Lung (tissue), 17 donors: ENCODE measurements at places on chromosomes 1 and 21.

GRCh38 chr1:170164103-170164763, 18.5 kb downstream of the NTMT2 start:
- DNase-seq: no peak
- H3K27me3 ChIP-seq: no peaks in the 10 kb centered on the region
- no peaks in the 10 kb centered on the region for H3K4me1 ChIP-seq
- no peak overlapping the region for H3K4me3 ChIP-seq
- no peaks in the 10 kb centered on the region for H3K36me3 ChIP-seq
- no peak overlapping the region for H3K27ac ChIP-seq

GRCh38 chr21:46424039-46424591, 34.6 kb upstream of the DIP2A start:
- no peak overlapping the region for H3K4me3 ChIP-seq
- H3K36me3 ChIP-seq: peaks cover 13% of the 10 kb centered on the region
- H3K4me1 ChIP-seq: no peaks in the 10 kb centered on the region
- no peaks in the 10 kb centered on the region for H3K27me3 ChIP-seq

GRCh38 chr1:183291802-183292514, 105.9 kb downstream of the LAMC2 start:
- no peaks in the 10 kb centered on the region for H3K36me3 ChIP-seq
- H3K4me1 ChIP-seq: peaks cover 6% of the 10 kb centered on the region
- no peak overlapping the region for H3K27ac ChIP-seq
- no peak for DNase-seq

DNA sequence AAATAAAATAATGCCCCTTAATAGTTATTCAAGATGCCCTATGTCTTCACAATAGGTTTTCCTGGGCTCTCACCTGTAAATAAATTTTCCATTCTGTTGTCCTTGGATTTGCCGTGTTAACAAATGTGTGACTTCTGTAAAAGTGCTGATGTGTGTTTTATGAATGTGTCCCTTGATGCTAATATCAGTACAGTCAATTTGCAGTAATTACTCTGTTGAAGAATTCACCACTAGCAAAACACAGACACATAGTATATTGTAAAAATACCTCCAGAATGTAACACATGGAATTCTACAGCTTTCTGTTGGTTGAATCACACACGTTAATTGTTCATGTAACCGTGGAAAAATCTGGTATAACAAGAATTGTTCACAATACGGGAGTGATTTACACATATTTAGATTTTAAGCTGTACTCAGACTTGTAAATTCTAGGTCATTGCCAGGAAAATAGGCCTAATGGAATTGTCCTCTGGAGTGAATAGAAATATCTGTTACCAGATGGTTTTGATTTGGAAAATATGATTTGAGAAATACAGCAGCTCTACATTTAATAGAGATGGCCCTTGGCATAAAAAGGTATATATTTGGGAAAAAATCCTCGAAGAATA, 36.7 kb upstream of the KCNK2 start:
- H3K4me1 ChIP-seq: no peaks in the 10 kb centered on the region
- DNase-seq: no peak
- no peak overlapping the region for H3K4me3 ChIP-seq
- H3K27me3 ChIP-seq: no peaks in the 10 kb centered on the region

DNA sequence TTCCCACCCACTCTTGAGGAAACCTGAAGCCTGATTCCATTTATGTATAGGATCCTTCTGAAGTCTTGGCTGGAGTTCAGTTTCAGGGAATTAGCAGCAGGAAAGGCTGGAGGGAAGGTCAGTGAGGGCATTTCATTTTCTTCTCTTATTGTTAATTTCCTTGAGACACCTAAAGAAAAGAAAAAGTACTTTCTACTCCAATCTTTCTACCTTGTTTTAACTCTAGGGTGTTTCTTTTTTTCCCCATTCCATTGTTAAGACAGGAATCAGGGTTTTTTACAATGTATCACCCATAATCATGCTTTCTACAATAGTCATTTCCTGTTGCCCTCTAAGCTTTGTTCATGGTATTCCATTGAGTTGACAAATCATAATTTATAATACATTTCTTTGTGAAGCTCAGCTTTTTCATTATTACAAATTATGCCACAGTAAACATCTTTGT, 27.4 kb downstream of the SNRPE start:
- no peak for DNase-seq
- no peaks in the 10 kb centered on the region for H3K4me1 ChIP-seq
- no peaks in the 10 kb centered on the region for H3K27me3 ChIP-seq
- H3K27ac ChIP-seq: no peak overlapping the region
- H3K36me3 ChIP-seq: no peaks in the 10 kb centered on the region
- no peak overlapping the region for H3K4me3 ChIP-seq

- no peaks in the 10 kb centered on the region for H3K27me3 ChIP-seq
- no peaks in the 10 kb centered on the region for H3K36me3 ChIP-seq
- H3K4me1 ChIP-seq: peaks cover 12% of the 10 kb centered on the region
- no peak overlapping the region for H3K27ac ChIP-seq
- peak; percentile 81 for DNase-seq
These were observed 22.8 kb downstream of the CYYR1 start for GRCh38 chr21:26550326-26550725.

DNA sequence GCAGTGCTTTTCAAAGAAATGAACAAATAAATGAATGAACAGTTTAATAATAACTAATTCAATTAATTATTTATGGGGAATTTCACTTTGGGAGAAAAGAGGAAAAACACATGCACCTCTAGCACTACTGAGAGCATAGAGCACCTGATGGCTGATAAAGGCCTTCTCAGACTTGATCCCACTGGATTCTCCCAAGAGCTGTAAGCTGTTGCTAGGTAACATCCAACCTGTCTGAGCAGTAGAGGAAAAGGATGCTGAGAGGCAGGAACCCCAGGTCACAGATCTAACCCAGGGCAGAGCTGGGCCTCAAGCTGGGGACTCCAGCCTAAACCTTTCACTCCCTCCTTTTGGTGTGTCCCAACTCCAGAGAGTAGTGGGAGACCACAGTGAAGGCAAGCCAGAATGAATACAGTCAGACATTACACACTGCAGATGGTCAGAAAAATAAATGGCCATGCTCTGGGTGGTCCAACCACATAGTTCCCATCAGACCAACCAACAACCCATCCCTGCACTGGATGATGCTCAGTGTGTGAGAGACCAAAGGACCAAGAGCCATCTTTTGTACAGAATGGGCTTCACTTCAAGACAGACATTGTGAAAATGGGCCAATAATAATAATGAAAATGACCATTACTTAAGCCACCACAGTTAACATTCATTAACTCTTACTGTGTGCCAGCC, 15.4 kb downstream of the TRABD2B start:
- H3K27ac ChIP-seq: no peak overlapping the region
- no peaks in the 10 kb centered on the region for H3K36me3 ChIP-seq
- no peak overlapping the region for H3K4me3 ChIP-seq
- H3K4me1 ChIP-seq: no peaks in the 10 kb centered on the region
- H3K27me3 ChIP-seq: no peaks in the 10 kb centered on the region

GRCh38 chr1:9281071-9281827, 11.4 kb upstream of the SPSB1 start:
- no peak for DNase-seq
- no peaks in the 10 kb centered on the region for H3K27me3 ChIP-seq

DNA sequence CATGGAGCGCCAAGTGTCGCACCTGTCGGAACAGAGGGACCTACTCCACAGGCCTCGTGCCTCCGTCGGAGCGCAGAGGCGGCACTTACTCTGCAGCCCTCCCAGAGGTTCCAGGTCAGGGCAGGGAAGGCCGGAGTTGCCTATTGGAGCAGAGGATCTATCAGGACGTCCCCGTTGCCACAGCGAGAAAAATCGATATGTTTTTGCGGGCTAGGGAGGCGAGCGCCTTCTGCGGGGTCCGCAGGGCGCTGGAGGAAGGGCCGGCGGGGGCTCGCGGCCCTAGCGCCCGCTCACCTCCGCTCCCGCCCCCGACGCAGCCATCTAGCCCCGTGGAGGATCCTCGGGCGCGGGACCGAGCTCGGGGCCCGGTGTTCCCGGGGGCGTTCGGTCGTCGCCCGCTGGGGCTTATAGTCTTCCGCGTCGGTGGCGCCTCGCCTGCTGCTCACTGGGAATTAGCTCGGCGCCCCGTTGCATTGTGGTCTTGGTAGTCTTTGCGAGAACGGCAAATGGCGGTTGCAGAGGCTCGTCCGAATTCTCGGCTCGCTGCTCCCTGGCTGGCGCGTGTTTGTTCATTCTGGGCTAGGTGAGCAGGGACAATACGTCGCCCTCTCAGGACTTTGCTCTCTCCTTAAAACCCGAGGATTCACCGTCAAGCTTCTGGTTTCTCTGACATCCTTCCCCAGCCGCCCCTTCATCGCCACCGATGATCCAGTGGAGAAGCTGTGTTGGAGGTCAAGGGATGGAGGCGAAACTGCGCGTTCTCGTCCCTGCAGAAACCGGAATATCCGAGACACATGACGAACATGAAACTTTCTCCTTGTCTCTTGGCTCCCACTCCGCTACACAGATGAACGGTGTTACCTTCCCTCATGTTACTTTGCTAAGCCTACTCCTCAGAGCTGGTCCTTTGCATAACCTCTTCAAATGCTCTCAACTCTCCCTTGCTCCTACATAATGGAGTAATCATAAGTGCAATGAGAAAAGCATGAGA, at the start of gene JTB:
JTB (minus strand) TSS at position 425 of the 991 bp plus-strand sequence; CDS start at position 3, 422 bp downstream.
- H3K36me3 ChIP-seq: peaks cover 22% of the 10 kb centered on the region
- DNase-seq: peak; percentile 88
- peaks cover 9% of the 10 kb centered on the region for H3K4me1 ChIP-seq

- no peak overlapping the region for H3K4me3 ChIP-seq
- peaks cover 23% of the 10 kb centered on the region for H3K4me1 ChIP-seq
- no peaks in the 10 kb centered on the region for H3K27me3 ChIP-seq
- no peak overlapping the region for H3K27ac ChIP-seq
- H3K36me3 ChIP-seq: no peaks in the 10 kb centered on the region
- no peak for DNase-seq
These were observed 6.7 kb downstream of the KIAA0040 start for GRCh38 chr1:175185903-175186302.

GRCh38 chr1:159214149-159214760, 9.6 kb downstream of the ACKR1 start:
- DNase-seq: peak; percentile 26
- no peaks in the 10 kb centered on the region for H3K36me3 ChIP-seq
- H3K27me3 ChIP-seq: no peaks in the 10 kb centered on the region

GRCh38 chr21:32001390-32001789, 128.6 kb downstream of the HUNK start:
- H3K36me3 ChIP-seq: no peaks in the 10 kb centered on the region
- no peak overlapping the region for H3K27ac ChIP-seq
- DNase-seq: peak; percentile 44
- no peak overlapping the region for H3K4me3 ChIP-seq
- H3K4me1 ChIP-seq: no peaks in the 10 kb centered on the region
- H3K27me3 ChIP-seq: no peaks in the 10 kb centered on the region

DNA sequence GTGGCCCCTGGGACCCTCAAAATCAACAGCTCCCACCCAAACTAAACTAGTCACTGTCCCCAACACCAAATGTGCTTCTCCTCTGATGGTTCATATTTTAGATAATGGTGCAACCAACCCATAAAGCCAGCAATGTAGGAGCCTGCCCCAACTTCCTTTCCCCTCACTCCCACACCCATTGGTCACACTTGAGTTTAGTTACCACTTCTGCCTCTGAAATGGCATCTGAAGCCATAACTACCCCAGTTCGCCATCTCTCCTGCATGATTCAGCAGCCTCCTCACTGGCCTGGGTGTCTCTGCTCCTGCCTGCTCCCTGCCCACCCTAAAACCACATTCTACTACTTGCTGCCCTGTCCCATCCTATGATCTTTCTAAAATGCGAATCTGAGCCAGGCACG, 3.4 kb upstream of the CDCP2 start:
- H3K4me3 ChIP-seq: no peak overlapping the region
- peaks cover 2% of the 10 kb centered on the region for H3K4me1 ChIP-seq
- H3K36me3 ChIP-seq: no peaks in the 10 kb centered on the region
- no peak overlapping the region for H3K27ac ChIP-seq
- DNase-seq: no peak

GRCh38 chr21:27677546-27677945, 710.7 kb upstream of the ADAMTS5 start:
- no peaks in the 10 kb centered on the region for H3K27me3 ChIP-seq
- no peak for DNase-seq
- H3K4me3 ChIP-seq: no peak overlapping the region
- H3K27ac ChIP-seq: no peak overlapping the region

GRCh38 chr1:150544204-150544603, 5.0 kb upstream of the ADAMTSL4 start:
- H3K27me3 ChIP-seq: no peaks in the 10 kb centered on the region
- DNase-seq: peak; percentile 47
- H3K27ac ChIP-seq: no peak overlapping the region
- H3K4me3 ChIP-seq: no peak overlapping the region
- no peaks in the 10 kb centered on the region for H3K36me3 ChIP-seq

GRCh38 chr1:69523461-69523860, 44.3 kb upstream of the LRRC7 start:
- no peaks in the 10 kb centered on the region for H3K4me1 ChIP-seq
- no peak overlapping the region for H3K4me3 ChIP-seq
- no peak overlapping the region for H3K27ac ChIP-seq
- H3K27me3 ChIP-seq: no peaks in the 10 kb centered on the region
- H3K36me3 ChIP-seq: no peaks in the 10 kb centered on the region

DNA sequence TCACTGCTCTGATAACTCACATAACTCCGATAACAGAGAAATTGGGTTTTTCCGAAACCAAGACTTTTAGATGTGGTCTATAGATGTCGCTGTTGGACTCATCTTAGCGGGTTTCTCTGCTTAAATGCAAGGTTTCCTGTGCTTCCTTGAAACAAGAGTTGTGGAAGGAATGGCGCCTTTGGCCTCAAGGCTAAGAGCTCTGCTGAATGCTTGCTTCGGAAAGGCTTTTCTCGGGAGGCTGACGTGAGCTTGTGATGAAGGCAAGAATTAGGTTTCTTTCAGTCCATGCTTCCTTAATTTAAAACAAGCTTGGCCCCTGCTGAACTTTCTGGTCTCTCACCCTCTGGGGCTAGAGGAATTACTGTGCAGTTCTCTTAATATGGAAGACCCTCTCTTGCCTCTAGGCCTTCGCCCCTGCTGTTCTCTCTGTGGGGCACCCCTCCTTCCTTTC, 113.5 kb downstream of the MAP3K21 start:
- H3K4me3 ChIP-seq: no peak overlapping the region
- DNase-seq: peak; percentile 44
- H3K36me3 ChIP-seq: no peaks in the 10 kb centered on the region
- H3K27ac ChIP-seq: no peak overlapping the region
